ENCODE measurements at places on chromosomes 2 and 18. TPM values are rescaled to one million over a fixed set of nuclear protein-coding genes. Genes with fewer than 3 reads are reported as not detected.

Gene STK25
- total RNA-seq, result 148 TPM

Gene VSNL1
- total RNA-seq, result not detected

Gene SRD5A2
- not detected for total RNA-seq

Gene DTNA
- not detected for total RNA-seq

Gene RASGRP3
- 2.2 TPM for total RNA-seq

Data from naive thymus-derived CD8-positive, alpha-beta T cell (primary cell).